Spleen (tissue), 13 donors: ENCODE measurements at places on chromosomes 5 and 9. TPM values are rescaled to one million over a fixed set of nuclear protein-coding genes. Genes with fewer than 3 reads are reported as not detected.

GRCh38 chr9:8733131-8733954 is 933.8 kb upstream of the DMAC1 start:
- peak; percentile 67 for DNase-seq
- no peak overlapping the region for H3K27ac ChIP-seq
- H3K36me3 ChIP-seq = no peaks in the 10 kb centered on the region
- no peak overlapping the region for H3K4me3 ChIP-seq
- peaks cover 10% of the 10 kb centered on the region for H3K4me1 ChIP-seq
- no peaks in the 10 kb centered on the region for H3K27me3 ChIP-seq

DNA sequence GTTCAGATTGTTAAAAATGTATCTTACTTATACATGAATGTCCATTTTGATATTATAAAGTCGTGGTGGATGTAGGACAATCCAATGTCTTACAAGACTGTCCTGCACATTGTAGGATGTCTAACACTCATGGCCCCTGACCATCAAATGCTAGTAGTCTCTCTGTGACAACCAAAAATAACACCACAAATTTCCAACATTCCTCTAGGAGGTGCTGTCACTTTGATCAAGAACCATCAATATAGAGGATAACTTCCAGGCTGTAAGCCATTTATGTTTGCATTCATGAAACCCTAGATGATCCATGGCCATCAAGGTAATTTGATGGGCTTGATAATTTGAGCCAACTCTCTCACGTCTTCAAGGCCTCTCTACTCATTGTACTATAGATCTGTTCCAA is 20.5 kb upstream of the ZFR start:
- no peaks in the 10 kb centered on the region for H3K4me1 ChIP-seq
- H3K27ac ChIP-seq = no peak overlapping the region

- peaks cover 24% of the 10 kb centered on the region for H3K27me3 ChIP-seq
- H3K36me3 ChIP-seq = no peaks in the 10 kb centered on the region
- peaks cover 62% of the 10 kb centered on the region for H3K4me1 ChIP-seq
- peak within 1 kb of the TSS; percentile 95 for H3K27ac ChIP-seq
- peak within 1 kb of the TSS; percentile 42 for H3K4me3 ChIP-seq
- peak; percentile 78 for DNase-seq
These were observed at the start of gene NFIB for GRCh38 chr9:14313951-14314423. TSS of gene NFIB (minus strand) at chr9:14314141. CDS start at chr9:14313511, 630 bp downstream.

Gene RAI14
- total RNA-seq = 135 TPM

DNA sequence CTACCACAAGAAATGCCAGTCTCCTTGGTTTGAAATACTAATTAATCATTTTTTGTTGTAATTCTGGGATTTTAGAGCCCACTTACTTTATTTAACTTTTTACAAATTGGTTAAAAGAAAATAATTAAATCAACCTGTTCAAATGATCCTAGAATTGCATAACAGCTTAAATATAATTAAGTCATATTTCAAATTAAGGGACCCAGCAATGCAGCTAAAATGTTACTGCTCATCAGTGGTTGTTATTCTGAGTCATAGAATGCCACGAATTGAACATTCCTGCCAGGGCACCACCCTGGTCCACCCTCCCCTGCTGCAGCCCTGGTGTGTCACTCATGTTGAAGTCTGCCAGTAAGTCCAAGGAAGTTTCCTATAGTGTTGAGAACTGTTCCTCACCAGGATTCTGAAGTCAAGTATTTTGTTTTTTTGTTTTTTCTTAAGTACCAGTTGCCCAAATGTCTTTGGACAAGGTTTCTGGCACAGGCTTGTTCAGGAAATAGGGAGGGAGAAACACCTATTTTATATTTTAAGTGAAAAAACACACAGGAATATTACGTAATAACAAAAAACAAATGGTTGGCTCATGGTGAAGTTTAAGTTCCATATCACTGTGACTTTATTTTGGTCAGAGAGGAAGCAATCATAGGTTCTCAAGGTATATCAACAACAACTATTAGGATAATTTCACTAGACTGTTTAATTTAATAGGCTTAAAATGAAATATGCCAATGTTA is 4.3 kb upstream of the ITGA1 start:
- no peak overlapping the region for H3K27ac ChIP-seq
- H3K4me3 ChIP-seq = no peak overlapping the region
- DNase-seq = no peak
- H3K4me1 ChIP-seq = peaks cover 4% of the 10 kb centered on the region
- H3K36me3 ChIP-seq = no peaks in the 10 kb centered on the region

DNA sequence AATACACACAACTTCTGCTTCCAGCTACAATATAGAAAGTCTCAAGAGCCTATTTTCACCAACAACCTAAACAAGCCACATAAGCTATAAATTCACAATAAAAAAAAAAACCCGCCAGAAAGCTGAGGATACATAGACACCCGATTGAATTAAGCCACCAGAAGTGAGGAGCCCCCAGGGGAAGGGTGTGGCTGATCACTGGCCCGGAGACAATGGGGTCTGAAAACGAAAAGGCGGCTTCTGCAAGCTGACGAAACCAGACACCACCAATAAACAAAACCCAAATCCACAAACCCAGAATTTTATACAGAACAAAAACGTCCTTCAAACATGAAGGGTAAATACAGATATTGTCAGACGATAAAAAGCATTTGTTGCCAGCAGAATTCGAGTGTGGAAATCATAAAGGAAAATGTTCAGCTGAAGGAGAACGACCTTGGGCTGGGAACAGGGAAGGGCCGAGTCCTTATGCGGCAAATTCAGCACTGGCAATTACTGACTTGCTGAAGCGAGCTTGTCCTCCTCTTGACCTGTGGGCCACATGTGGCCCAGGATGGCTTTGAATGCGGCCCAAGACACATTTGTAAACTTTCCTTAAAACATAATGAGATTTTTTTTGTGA is 39.6 kb upstream of the CEP72 start:
- H3K27ac ChIP-seq = no peak overlapping the region
- no peak overlapping the region for H3K4me3 ChIP-seq
- H3K36me3 ChIP-seq = no peaks in the 10 kb centered on the region
- no peaks in the 10 kb centered on the region for H3K27me3 ChIP-seq

GRCh38 chr9:89433826-89434225 is 64.1 kb downstream of the SEMA4D start:
- DNase-seq = no peak
- H3K36me3 ChIP-seq = no peaks in the 10 kb centered on the region
- H3K27ac ChIP-seq = no peak overlapping the region
- H3K4me3 ChIP-seq = no peak overlapping the region

Gene CNTNAP3B
- total RNA-seq = 13.7 TPM

Gene FBN2
- total RNA-seq = 2.4 TPM

DNA sequence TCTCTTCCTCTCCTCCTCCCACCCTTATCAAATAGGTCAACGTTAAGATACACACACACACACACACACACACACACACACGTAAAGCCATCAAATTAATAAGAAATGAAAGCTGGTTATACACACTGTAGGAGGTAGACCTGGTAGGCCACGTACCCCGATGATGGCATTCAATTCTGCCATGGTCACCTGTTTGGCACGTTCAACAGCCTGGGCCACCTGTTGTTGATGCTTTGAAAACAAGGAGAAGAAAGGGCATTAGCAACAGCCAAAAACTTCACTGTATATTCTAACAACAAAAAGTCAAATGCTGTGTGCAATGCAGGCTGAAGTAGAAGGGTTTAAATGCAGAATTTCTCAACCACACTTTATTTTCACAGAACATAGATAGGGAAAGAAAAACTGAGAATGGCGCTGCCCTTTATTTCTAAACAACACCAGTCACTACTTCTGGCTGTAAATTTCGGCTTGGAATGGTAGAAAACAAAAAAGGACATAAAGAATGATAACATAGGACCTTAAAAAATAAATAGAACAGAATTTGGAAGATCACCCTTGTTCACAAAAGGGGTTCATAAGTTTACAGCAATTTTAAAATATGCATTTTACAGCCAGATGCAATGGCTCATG is 37.2 kb downstream of the TLE1 start:
- no peak overlapping the region for H3K27ac ChIP-seq
- H3K4me1 ChIP-seq = peaks cover 50% of the 10 kb centered on the region
- no peak overlapping the region for H3K4me3 ChIP-seq
- H3K27me3 ChIP-seq = no peaks in the 10 kb centered on the region
- DNase-seq = no peak

Gene MSMP
- total RNA-seq = not detected

Gene TMEM245
- total RNA-seq = 60.5 TPM

Gene PCSK1
- total RNA-seq = not detected

Gene GRM6
- total RNA-seq = not detected

DNA sequence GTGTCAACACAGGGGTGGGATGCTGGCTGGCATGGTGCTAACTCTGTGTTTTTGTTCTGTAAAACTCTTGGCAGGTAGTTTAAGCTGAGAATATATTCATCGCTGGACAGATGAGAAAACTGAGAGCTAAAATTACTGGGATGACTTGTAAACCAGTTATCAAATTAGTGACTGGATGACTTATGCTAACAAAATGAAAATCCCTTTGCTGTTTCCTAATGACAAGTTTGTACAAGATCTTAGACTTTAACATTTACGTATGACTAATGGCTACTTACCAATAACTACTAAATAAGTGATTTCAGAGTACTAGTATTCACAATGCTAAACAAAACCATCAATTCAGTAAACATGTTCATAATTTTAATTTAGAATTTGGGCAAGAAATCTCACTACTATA is 854.8 kb upstream of the ARRDC3 start:
- H3K27ac ChIP-seq = no peak overlapping the region
- no peaks in the 10 kb centered on the region for H3K4me1 ChIP-seq
- H3K36me3 ChIP-seq = no peaks in the 10 kb centered on the region
- no peaks in the 10 kb centered on the region for H3K27me3 ChIP-seq
- H3K4me3 ChIP-seq = no peak overlapping the region

Gene LCN2
- 12.2 TPM for total RNA-seq

DNA sequence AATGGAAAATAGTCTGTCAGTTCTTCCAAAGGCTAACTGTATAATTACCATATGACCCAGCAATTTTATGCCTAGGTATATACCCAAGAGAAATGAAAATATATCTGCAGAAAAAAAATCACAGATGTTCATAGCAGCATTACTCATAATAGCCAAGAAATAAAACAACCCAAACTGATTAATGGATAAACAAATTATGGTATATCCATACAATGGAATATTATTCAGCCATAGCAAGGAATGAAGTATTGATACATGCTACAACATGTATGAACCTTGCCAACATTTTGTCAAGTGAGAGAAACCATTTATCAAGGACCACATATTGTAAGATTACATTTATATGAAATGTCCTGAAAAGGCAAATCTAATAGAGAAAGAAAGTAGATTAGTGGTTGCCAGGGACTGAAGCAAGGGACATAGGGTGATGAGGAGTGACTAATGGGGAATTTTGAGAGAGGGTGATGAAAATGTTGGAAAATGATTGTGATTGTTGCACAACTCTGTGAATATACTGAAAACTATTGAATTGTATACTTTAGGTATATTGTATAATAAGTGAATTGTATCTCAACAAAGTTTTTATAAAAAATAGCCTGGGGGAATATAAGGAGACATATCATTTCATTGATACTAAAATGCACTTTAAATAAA is 114.4 kb downstream of the PBX3 start:
- no peaks in the 10 kb centered on the region for H3K4me1 ChIP-seq
- H3K27me3 ChIP-seq = no peaks in the 10 kb centered on the region
- no peak for DNase-seq
- no peak overlapping the region for H3K4me3 ChIP-seq

DNA sequence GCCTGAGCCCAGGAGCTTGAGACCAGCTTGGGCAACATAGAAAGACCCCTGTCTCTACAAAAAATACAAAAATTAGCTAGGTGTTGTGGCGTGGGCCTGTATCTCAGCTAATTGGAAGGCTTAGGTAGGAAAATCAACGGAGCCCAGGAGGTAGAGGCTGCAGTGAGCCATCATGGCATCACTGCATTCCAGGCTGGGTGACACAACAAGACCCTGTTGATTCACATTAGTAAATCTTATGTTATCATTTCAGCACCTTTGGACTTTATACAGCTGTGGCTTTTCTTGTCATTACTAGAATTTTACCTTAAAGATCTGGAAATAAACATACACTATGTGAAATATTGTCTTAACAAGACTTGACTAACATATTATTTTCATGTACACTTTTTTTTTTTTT is 185.0 kb downstream of the ZNF608 start:
- H3K27me3 ChIP-seq = no peaks in the 10 kb centered on the region
- DNase-seq = no peak
- no peak overlapping the region for H3K27ac ChIP-seq
- no peaks in the 10 kb centered on the region for H3K4me1 ChIP-seq

Gene CTXN3
- not detected for total RNA-seq

GRCh38 chr9:89376741-89377351 is 58.5 kb downstream of the SECISBP2 start:
- H3K36me3 ChIP-seq = peaks cover 43% of the 10 kb centered on the region
- H3K4me1 ChIP-seq = peaks cover 91% of the 10 kb centered on the region
- no peak overlapping the region for H3K27ac ChIP-seq
- no peaks in the 10 kb centered on the region for H3K27me3 ChIP-seq

DNA sequence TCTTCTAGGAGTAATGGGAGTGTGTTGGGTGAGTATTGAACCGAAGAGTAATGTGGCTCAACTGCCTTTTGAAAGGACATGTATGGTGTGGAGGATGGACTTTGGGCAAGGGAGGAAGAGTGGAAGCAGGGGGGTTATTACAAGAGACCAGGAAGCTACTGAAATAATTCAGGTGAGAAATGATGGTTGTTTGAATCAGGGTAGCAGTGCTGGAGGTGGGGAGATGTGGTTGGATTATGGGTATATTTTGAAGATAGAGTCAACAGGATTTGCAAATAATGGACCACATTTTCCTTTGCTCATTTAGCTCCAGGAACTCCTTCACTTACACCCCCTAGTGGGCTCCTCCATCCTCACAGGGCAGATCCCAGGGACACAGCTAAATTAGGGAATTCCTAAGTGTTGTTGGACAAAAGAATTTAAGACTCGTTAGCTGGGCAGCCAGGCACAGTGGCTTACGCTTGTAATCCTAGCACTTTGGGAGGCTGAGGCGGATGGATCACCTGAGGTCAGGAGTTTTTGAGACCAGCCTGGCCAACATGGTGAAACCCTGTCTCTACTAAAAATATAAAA is 1.2 kb upstream of the SLC4A9 start:
- no peak overlapping the region for H3K27ac ChIP-seq
- H3K36me3 ChIP-seq = no peaks in the 10 kb centered on the region
- H3K4me1 ChIP-seq = peaks cover 21% of the 10 kb centered on the region

GRCh38 chr5:127074466-127074865 is 1.2 kb upstream of the C5orf63 start:
- peaks cover 13% of the 10 kb centered on the region for H3K4me1 ChIP-seq
- H3K27me3 ChIP-seq = no peaks in the 10 kb centered on the region
- no peak for DNase-seq
- H3K4me3 ChIP-seq = no peak overlapping the region
- H3K36me3 ChIP-seq = no peaks in the 10 kb centered on the region
- H3K27ac ChIP-seq = no peak overlapping the region

Gene PAPPA
- 0.23 TPM for total RNA-seq

GRCh38 chr9:126490871-126491567 is 122.7 kb upstream of the LMX1B start:
- H3K36me3 ChIP-seq = peaks cover 26% of the 10 kb centered on the region
- no peak overlapping the region for H3K27ac ChIP-seq
- no peak overlapping the region for H3K4me3 ChIP-seq
- no peaks in the 10 kb centered on the region for H3K27me3 ChIP-seq

- H3K27ac ChIP-seq = no peak overlapping the region
- DNase-seq = no peak
- peaks cover 26% of the 10 kb centered on the region for H3K4me1 ChIP-seq
- H3K36me3 ChIP-seq = no peaks in the 10 kb centered on the region
These were observed 53.0 kb downstream of the NEURL1B start for GRCh38 chr5:172694061-172694460.

Gene RUSC2
- total RNA-seq = 17.5 TPM
